ENCODE measurements at places on chromosomes 5 and 9.

DNA sequence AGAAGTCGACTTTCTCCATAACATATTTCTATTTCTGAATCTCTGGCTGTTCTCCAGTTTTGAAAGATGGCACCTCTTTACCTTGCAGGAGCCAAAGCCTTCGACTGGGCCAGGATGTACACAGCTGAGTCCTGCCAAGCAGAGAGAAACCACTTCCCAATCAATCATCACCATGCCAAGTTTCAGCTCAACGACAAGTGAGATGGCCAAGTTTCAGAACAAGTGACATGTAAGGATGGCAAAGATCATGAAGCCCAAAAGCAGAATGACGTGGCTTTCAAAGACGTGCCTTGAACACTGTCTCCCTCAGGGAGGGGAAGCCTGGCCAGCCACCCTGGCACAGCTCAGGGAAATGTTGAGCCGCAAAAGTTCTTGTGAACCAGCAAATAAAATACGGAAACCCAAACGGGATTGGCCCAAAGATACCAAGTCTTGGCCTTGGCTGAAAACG lies 17.7 kb downstream of the STK10 start:
- DNase-seq = peak; percentile 80

- no peak for DNase-seq
These were observed 439.5 kb upstream of the RGMB start for GRCh38 chr5:98333921-98334320.

- peak; percentile 58 for DNase-seq
These were observed 403.1 kb downstream of the TLE4 start for GRCh38 chr9:79974806-79975422.

GRCh38 chr5:175436359-175436758 lies 7.6 kb downstream of the DRD1 start:
- no peak for DNase-seq

DNA sequence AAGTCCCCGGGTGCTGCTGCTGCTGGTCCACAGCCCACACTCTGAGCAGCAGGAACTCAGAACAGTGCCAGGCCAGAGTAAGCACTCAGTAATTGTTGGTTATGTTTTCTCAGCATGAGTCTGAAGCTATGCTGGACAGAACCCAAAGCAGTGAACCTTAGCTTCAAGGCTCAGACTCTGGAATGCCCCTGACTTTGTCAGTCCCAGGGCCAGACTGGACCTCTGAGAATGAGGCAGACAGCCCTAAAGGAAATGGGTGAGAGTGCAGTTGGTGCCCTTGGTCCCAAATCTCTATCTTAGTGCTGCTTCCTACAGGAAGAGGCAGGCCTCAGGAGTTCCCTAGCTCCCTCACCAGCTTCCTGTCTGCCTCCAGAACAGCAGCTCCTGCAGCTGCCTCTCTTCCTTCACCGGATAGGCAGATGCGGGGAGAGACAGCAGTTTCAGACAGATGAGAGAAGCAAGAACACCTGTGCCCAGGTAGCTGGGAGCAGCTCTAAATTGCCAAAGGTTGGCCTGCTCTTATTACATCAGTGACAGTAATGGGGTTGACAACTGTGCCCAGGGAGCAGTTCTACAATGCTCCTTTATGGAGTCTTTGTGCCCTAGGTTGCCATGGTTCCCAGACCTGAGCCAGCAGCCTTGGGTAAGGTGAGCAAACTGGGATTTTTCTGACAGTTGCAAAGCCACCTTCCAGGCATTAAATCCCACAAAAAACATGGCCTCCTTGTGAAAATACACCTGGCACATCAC lies 82.2 kb upstream of the CXCL14 start:
- peak; percentile 11 for DNase-seq

- DNase-seq = no peak
These were observed 55.2 kb upstream of the SHISAL2B start for GRCh38 chr5:64634997-64635686.

- no peak for DNase-seq
These were observed 184.8 kb downstream of the TMEM38B start for GRCh38 chr9:105879181-105879580.

DNA sequence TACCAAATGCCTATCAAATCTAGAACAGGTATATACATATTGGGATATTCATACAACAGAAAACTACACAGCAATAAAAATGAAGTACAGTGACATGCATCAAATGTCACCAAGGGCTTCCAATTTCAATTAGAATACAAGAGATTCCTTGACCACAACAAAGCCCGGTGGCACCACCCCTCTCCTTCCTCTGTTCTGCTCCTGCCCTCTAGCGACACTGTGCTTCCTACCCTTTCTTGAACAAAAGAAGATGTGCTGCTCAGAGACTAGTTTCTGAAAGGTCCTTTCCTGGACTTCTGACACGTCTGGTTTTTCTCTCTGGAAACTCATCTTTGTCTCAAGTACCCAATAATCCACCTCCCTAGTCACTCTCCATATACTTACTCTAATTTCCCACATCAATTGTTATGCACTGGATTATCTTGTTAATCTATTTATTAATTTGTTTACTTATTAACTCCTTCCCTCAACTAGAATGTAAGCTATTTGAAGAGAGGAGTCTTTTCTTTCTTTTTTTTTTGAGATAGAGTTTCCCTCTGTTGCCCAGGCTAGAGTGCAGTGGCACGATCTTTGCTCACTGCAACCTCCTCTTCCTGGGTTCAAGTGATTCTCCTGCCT lies 70.4 kb upstream of the CTSV start:
- DNase-seq = peak; percentile 48
